Activated CD4-positive, alpha-beta T cell treated with anti-CD3 and anti-CD28 coated beads, Interleukin-2, amount 50 U/mL, for 4 hours (primary cell): ENCODE measurements at places on chromosomes 4 and X.

GRCh38 chr4:155707251-155707650, 40.6 kb downstream of the GUCY1A1 start:
- no peak for DNase-seq

- DNase-seq = no peak
Observed at GRCh38 chr4:151184523-151185458, 85.4 kb downstream of the RPS3A start.

DNA sequence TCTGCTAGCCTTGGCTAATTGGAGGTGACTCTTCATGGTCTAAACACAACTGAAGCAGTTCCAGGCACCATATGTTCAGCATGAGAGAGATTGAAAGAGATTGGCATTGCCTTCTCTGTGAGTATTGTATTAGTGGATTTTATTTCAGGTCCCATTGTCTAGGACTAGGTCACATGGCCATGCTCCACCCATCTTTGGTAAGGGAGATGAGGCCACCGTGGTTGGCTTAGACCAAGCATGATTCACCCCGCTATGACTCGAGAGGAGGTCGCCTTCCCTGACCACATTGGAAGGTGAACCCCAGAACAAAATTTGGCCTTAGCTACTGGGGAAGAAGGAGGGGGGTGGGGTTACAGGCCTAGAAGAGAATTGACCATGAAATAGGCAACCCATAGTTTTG, 109.9 kb upstream of the BCOR start:
- peak; percentile 1 for DNase-seq

DNA sequence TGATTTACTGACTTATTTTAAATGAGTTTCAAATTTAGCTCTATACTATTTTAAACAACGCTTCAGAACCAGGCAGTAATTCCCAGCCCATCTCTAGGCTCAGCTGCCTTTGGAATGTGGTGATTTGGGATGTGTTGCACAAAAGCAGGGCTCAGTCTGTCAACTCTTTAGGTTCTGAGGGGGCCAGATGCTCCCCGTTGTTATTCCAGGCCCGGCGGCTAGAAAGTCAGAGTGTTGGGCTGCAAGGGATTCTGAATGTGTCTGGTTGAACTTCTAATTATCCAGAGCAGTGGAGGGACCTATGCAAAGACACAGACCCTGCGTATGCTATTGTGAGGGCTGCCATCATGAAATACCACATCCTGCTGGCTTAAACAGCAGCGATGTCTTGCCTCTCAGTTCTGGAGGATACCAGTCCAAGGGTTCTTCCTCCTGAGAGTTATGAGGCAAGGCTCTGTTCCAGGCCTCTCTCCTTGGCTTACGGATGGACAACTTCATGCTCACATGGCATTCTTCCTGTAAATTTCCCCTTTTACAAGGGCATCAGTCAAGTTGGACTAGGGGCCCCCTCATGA, 123.2 kb upstream of the TRIM2 start:
- DNase-seq = no peak

DNA sequence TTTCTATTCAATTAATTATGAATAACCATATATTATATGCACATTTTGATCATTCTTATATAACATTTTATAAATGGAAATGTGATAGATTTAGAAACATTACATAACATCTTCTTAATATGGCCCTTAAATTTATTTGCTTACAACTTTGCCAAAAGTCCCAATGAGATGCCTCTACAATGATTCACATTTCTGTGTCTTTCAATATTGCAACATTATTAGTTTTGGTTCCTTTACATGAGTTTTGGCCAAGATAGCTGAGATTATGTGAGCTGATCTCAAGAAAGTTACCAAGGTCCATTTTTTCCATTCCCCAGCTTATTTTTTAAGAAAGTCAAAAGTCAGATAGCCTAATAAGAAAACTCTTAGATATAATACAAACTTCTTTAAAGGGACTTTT, 361.2 kb downstream of the PCDH7 start:
- no peak for DNase-seq

DNA sequence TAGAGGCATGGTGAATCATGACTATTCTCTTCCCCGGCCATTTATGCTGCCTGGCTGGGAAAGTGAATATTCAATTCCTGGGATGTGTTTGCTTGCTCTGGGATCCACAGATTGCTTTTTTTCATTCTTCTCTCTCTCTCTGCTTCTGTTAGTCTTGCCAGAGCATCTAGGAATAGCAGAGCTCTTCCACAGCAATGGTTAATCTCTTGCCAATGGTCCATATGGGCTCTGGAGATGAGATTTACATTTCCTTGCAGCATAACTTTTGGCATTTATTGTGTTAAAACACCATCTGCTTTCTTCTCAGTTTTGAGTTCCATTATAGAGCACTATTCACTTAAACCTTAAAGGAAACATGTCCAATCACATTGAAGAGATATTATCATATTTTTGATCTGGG, 59.2 kb upstream of the GUCY1A1 start:
- no peak for DNase-seq

DNA sequence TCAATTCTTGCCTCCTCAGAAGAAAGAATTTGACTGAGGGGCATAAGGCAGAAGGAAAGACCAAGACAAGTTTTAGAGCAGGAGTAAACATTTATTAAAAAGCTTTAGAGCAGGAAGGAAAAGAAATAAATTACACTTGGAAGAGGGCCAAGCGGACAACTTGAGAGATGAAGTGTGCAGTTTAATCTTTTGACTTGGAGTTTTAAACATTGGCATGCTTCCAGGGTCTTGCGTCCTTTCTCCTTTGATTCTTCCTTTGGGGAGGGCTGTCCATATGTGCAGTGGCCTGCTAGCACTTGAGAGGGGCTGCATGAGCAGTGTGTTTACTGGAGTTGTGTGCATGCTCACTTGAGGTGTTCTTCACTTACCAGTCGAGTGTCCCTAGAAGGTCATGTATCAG, 275.8 kb upstream of the IL1RAPL1 start:
- DNase-seq = no peak

DNA sequence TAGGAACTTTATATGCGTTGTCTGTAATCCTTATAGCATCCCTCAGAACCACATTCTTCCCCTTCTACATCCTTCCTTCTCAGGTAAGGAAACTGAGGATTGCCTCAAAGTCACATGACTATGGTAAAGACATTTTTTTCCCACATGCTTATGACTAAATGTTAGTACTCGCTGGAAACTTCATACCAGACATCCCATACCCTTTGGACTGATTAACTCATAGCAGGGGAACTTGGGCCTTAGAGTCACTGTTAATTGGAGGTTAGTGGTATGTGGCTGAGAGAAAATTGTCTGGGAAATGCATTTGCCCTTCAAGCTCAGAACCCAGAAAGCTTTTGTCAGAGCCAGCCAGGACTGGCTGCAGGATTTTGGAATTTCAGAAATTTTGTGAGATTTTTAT, 155.0 kb downstream of the RELL1 start:
- DNase-seq = no peak

DNA sequence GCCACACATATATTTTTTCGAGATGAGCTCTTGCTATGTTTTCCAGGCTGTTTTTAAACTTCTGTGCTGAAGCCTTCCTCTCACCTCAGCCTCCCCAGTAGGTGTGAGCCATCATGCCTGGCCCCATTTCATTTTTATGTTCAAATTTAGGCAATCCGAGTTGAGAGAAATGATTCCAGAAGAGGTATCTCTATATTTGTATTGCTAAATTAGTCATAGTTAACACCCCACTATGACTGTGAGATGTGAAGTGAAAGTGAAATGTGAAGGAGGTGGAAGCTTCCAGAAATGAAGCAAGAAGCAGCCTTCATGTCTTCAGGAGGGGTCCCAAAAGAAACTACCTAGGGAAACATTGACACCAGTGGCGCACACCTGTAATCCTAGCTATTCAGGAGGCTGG, 17.7 kb downstream of the APELA start:
- DNase-seq = no peak

GRCh38 chr4:151753056-151753455, 7.8 kb downstream of the GATB start:
- no peak for DNase-seq

GRCh38 chr4:7197910-7198309, 5.6 kb downstream of the SORCS2 start:
- no peak for DNase-seq

DNA sequence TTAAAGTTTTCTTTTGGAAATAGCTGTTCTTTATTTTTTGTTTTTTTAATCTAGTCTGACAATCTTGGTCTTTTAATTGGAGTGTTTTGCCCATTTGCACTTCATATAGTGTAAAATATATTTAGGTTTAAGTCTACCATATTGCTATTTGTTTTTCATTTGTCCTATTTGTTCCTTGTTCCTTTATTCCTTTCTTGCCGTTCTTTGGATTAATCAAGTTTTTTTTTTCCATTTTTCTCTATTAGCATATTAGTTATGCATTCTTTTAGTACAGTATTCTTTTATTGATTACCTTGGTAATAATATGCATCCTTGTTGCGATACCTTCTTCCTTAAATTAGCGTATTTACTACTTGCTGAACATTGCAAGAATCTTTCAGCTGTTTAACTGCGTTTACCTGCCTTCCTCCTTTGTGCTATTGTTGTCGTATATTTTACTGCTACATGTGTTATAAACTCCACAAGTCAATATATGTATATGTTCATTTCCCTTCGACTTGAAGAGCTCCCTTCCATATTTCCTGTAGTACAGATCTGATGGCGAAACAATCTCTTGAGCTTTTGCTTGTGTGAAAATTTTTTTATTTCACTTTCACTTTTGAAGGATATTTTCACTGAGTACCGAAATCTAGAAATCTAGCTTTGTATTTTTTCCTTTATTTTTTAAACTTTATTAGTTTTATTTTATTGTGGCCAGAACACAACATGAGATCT, 23.9 kb upstream of the RNF212 start:
- DNase-seq = no peak

GRCh38 chr4:78612398-78613178, 61.0 kb downstream of the ANXA3 start:
- DNase-seq = no peak

GRCh38 chrX:102708900-102709299, 3.3 kb upstream of the GPRASP2 start:
- no peak for DNase-seq

- no peak for DNase-seq
Observed at GRCh38 chrX:102712216-102712966, at the start of gene GPRASP2. Gene GPRASP2 (plus strand): TSS chrX:102712448. CDS start chrX:102714870, 2,422 bp downstream.

DNA sequence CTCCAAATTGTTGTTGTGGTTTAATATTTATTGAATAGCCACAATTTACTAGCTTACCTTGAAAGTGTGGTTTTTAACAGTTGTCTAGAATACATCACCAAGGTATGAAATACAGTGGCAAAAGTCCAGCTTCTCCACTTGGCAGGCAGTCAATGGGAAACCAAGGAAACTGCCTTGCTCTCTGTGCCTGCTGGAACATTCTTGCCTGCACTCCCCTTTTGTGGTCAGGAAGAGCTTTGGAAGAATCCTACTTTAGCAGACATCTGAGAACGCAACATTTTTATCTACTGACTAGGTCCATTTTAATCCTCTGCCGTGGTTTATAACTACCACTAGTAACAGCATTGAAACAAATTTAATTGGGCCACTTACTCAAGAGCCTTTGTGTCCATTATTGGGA, 64.5 kb downstream of the TENM3 start:
- DNase-seq = no peak

GRCh38 chrX:116757491-116757890, 294.7 kb upstream of the CT83 start:
- DNase-seq = no peak

DNA sequence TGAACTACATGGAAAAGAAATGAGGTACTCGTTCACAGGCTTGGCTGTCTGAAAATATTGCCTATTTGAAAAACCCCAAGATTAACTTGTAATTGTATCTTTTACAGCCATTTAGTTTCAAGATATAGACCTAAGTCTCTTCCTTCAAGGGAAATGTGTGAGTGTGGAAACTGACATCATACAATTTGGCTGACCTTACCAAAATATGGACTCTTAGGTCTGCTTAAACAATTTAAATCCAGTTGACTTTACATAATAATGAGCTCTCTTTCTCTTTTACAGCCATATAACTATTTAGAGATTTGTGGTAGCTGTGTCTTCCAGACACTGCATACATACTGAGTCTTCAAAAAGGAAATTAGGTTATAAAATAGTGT, 186.9 kb downstream of the NR3C2 start:
- no peak for DNase-seq

- DNase-seq = no peak
Observed at GRCh38 chr4:55458611-55459010, 62.9 kb downstream of the TMEM165 start.

- no peak for DNase-seq
Observed at GRCh38 chr4:186058980-186059316, 10.0 kb upstream of the TLR3 start.

DNA sequence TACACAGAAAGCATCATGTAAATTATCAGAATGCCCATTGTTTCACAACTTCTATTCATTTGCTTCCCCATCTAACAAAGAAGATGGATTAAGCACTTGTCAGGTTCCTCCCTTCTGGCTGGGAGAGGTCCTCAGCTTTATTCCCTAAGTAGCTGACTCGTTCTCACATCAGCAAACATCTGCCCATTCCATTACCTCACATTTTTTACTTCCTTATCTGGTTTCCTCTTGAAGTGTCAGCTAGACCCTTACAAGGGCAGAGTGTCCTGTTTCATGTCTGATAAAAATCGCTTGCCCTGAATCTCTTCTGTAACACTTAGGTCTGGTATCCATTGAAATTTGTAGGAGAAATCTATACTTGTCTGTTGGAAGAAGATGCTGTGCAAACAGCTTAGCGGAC, 34.7 kb downstream of the TMPRSS11A start:
- no peak for DNase-seq

DNA sequence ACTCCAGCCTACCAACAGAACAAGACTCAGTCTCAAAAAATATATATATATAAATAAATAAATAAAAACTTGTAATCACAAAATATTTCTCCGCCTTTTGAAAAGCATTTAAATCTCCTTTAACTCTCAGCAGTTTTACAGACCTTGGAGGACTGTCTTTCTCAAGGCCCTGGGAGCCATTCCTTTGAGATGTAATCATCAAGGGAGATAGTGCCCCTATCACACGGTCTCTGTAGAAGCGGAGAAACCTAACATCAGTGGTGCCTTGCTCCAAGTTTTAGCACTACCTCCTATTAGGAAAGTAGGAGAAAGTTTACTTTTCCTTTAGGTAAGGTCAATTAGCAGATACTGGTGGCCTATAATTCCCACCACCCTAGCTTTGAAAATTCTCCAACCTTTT, 58.5 kb downstream of the ANTXR2 start:
- no peak for DNase-seq

DNA sequence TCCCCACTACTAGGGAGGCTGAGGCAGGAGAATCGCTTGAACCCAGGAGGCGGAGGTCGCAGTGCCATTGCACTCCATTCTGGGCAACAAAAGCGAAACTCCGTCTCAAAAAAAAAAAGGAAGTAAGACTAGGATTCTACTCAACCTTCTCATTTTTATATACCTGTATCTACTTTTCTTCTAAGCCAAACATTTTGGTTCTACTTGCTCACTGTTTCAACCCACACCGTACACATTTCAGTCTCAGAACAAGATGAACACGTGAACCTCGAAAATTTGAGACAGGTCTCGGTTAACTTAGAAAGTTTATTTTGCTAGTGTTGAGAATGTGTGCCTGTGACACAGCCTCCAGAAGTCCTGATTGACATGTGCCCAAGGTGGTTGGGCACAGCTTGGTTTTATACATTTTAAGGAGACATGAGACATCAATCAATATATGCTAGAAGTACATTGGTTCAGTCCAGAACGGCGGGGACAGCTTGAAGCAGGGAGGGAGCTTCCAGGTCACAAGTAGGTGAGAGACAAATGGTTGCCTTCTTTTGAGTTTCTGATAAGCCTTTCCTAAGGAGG, 3.7 kb downstream of the ADD1 start:
- DNase-seq = no peak
